ENCODE measurements at places on chromosomes 12 and 14.

DNA sequence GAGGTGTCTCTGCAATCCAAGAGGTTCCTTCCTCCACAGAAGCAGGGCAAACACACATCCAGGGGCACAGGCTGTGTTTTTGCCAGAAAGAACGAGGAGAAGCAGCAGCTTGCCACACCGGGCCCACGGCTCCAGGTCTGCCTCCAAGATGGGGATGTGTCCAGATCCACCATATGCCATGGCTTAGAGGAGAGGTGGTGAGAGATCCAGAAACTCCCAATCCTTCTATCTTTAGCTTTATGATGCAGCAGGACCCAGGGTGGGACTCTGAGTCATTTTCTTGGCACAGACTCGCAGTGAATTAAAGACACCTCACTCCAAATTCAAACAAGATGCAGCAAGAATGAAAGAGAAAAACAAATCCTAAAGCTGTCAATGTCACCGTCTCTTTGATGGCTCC lies 481.4 kb upstream of the TMEM132C start:
- no peak for DNase-seq

GRCh38 chr14:52596320-52596719 lies 43.7 kb downstream of the GPR137C start:
- DNase-seq = no peak

- DNase-seq = no peak
Measured at GRCh38 chr14:98059106-98059505, 1212.9 kb downstream of the BCL11B start.

DNA sequence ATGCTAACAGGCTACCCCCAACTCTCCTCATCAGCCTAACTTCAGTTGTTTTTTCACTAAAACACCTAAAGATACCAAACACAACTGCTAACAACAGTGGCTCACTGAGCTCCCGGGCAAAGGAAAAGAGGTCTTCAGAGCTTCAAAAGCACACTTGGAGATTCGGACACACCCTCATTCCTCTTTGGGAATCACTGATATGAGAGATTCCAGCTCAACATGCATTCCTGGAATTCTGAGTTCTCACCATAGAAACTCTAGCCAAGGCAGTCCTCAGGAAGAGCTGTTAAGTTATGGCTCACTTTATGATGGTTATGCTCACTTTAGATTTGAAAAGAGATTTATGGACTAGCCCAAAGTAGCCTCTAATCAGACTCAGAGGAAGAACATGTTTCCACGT lies 40.1 kb downstream of the STXBP6 start:
- no peak for DNase-seq

DNA sequence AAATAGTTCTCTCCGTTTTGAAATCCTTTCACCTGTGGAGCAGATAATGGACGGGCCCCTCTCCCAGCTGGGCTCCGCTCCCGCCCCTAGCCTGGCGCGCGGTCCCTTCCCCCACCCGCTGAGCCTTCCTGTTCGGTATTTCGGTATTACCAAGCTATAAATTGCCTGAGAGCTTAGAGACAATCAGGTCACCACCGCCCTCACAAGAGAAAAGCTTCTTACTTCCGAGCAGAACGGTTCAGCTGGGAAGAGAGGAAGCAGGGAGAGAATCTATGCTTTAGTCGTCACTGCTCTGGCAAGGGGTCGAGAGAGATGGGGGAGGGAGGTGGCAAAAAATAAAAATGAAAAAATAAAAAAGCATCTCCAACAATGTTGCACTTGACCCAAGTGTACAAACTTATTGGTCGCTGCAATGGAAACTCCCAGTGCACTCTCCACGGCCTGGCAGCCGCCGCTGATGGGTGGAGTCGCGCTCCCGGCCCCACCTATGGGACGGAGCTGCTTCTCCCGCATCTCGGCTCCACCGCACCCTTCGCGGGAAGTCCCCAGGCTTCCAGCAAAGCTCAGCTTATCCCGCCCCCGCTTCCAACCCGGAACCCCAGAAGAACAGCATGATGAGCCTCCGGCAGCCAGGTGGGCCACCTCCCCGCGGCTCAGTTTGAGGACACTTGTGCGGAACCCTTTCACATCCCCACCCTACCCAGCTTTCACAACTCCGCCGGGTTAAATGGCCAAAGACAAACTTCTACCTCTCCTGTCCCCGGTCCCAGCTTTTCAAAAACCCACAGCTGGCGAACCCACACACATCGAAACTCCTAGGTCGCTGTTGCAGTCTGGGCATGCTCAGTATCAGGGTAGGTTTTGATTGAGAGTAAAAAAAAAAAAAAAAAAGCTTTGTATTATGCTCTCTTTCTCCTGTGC lies 832 bp upstream of the SYT1 start:
- no peak for DNase-seq

DNA sequence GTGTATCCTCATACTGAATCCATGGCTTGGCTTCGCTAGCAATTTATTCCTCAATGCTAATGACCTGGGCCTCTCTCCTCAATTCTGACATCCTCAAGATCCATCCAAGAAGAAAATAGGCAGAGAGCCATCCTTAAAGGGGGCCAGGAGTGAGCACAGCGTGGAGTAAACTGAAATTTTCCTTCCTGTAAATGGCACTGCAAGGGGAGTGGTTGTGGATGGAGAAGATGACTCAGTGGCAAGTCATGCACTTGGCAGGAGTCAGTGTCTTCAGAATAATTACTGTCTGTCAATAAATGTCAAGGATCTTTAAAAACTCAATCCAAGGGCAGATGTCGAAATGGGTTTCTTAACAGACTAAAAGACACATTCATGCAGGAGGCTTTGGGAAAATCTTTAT lies 88.0 kb upstream of the TMEM132C start:
- DNase-seq = no peak

- no peak for DNase-seq
Measured at GRCh38 chr12:94856324-94856723, 147.2 kb downstream of the NDUFA12 start.

DNA sequence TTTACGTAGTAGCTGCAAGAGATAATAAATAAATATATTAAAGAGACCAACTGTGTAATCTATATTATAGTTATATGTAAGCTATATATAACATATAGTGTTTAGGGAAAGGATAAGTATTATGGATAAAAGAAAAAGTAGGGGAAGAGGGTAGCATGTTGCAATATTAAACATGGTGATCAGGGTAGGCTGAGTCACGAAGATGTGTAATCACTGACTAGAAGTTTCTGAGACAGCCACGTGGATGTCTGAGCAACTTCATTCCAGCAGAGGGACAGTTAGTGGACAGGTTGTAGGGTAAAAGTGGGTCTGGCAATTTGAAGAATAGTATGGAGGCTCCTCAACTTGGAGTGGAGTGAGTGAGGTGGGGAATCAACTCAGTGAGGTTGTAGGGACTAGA lies 109.7 kb downstream of the ANO4 start:
- no peak for DNase-seq

DNA sequence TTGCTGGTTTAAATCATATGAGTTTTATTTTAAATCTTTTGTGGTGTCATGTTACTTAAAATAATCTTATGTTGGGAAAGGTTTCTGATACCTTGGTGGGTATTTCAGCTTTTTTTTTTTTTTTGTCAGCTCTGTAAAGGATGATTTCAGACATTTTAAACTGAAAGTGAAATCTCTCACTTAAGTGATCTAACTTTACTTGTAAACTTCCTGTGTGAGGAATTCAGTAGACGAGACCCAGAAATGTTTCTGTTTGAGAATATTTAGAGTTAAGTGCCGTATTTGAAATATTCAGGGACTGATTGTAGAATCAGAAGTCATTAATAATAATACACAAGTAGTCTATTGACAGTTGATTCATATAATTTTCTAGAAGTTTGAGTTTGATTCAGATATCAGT lies 37.8 kb downstream of the PROX2 start:
- DNase-seq = no peak

GRCh38 chr14:99117671-99118045 lies 154.3 kb downstream of the BCL11B start:
- DNase-seq = no peak

DNA sequence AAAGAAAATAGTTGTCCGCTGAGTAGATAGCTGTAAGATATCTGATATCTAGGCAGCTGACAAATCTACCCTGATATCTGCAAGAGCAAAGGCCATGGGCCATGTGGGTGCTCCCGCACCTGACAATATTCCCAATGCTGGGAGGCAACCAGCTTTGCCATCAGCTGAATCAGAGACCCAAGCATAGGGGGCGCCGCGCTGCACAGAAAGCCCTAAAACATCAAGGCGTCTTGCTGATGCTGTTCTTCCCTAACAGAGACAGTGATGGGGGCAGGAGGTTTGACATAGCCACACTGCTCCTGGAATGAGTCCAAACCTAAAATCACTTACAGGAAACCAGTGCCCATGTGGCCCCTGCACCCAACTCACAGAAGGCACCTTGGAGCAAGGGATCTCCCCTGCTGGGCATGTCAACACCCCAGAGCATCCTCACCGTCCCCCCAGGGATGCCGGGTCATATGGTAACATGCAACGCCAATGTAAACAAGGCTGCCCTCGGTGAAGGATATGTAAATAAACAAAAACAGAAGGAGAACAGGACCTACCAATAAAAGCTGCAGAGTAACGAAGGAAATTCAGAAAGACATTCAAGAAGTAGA lies 199.5 kb downstream of the TMEM132D start:
- DNase-seq = no peak

GRCh38 chr14:36207500-36207899 lies 31.0 kb upstream of the PTCSC3 start:
- no peak for DNase-seq

- no peak for DNase-seq
Measured at GRCh38 chr12:124518051-124518932, 49.1 kb downstream of the NCOR2 start.

- DNase-seq = peak; percentile 35
Measured at GRCh38 chr12:1914114-1914911, 4.1 kb downstream of the CACNA2D4 start.

DNA sequence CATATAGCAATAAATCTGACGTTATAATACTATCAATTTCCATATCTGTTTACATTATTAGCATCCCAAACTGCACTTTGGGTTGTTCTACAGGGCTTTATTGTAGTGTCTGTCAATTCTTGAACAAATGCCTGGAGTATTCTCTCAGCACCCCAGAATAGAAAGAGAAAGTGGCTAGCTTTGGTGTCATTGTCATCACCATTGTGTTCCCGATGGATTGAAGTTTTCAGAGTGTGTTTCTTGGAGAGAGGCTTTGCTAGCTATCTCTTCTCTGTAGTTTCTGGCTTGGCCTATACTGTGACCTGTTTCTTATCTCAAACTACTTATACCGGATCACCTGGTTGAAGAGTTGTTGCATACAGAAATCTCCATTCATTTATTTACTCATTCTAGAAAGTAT lies 6.4 kb downstream of the TMEM106C start:
- DNase-seq = no peak

DNA sequence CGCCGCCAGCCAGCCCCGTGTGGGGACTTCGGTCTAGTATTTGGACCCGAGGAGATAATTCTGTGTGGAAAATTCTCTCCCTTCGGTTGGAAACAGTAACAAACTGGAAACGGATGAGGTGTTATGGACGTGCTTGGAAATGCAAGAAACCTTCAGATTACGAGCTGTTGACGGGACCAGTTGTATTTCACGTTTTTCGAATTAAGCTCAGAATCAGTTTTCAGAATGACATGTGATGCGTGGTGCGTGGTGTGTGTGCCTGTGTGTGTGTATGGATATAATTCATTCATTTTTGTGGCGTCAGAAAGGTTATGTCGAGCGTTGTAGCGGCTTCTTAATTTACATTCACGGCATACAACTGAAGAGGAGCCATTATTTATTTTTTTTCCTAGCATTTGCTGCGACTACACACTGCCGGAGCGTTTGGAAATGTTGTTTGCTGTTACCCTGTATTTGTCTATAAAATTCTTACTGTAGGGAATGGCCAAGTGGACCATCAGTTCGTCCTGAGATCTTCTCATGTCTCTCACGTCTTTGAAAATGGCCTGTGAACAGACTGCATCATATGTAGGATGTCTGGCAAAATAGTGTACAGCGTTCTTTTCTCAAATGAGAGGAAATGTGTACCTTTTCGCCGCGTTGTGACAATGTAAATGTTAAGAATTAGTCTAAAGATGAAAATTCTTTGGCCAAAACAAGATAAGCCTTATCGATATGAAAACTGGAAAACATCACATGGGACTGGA lies 1.3 kb downstream of the TRAF3 start:
- no peak for DNase-seq

DNA sequence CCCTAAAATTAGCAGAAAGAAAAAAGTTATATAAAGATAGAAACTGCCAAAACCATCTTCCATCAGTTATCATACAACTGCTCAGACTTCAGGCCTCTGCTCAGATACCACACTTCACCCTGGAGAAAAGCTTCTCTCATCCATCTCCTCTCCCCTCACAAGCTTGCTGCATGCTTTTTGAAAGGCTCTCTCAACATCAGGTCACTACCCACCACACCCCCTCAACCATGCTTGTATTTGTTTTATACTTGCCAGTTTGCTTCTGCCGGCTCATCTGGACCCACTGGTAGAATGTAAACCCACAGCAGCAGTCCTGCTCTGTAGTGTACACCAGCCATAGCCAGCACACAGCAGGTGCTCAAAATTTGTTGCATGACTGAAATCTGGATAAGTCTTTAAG lies 8.8 kb downstream of the PPP1CC start:
- peak; percentile 33 for DNase-seq

DNA sequence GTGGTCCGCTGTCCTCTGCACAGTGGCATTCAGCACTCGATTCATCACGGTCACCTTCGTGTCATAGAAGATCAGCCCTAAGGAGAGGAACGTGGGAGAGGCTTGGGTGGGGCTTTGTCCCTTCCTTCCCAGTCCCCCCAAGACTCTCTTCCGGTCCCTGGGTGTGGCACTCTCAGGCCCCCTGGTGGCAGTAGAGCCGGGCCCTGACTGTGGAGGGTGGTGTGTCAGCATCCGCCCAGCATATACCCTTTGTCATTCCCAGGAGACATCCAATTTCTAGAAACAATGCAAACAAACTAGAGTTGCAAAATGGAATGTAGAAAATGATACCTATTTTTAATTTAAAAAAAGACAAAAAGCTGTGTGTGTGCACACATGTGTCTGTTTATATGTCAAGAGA lies 45.0 kb downstream of the TRAFD1 start:
- no peak for DNase-seq

DNA sequence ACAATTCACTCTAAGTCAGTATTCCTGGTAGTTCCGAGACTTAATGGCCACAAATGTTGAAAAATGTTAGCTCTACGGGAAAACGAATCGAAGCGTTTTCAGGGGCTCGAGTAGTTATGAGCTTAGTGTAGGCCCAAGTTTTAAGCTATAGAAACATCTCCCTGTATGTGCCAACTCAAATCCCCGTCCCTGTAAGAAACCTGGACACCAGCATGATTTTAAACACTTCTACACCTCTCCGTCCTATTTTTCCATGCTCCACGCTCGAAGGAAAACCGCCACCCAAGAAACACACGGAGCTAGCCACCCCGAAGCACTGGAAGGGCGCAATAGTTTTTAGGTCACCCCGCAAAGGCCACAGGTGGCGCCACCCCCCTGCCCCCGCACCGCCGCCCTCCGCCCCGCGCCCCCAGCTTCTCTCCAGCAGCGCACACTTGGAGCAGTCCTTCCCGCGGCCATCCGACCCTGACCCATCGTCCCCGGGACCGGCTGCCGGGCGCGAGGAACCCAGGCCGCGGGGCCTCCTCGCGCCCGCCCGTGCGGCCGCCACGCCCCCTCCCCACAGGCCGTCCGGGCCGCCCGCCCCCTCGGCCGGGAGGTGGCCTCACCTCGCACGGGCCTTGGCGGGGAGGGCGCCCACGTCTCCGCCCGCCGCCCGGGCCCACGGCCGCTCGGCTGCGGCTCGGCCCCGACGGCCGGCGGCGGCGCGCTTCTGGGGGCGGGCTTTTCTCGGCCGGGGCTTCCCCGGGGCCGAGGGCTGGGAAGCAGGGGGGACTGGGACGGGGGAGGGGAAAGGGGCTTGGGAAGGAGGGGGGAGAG lies 522 bp downstream of the R3HDM2 start:
- no peak for DNase-seq

- no peak for DNase-seq
Measured at GRCh38 chr12:15534322-15534721, 212.0 kb downstream of the PTPRO start.

- no peak for DNase-seq
Measured at GRCh38 chr12:70584332-70584731, 52.9 kb downstream of the PTPRB start.
